SJSA1 (cell line): ENCODE measurements at places on chromosomes 2 and 18. TPM values are rescaled to one million over a fixed set of nuclear protein-coding genes. Genes with fewer than 3 reads are reported as not detected.
A peak's percentile ranks its signal among the peaks of the same experiment; 100 is the strongest.

Gene TBR1
- 0.03 TPM in 1 of 2 replicates, not detected in the other for total RNA-seq

GRCh38 chr2:240571314-240571973 lies 3.2 kb downstream of the RNPEPL1 start:
- no peak overlapping the region for H3K27ac ChIP-seq
- no peak overlapping the region for H3K4me3 ChIP-seq
- H3K4me1 ChIP-seq = peaks cover 32% of the 10 kb centered on the region
- H3K36me3 ChIP-seq = peaks cover 26% of the 10 kb centered on the region
- no peaks in the 10 kb centered on the region for H3K27me3 ChIP-seq

DNA sequence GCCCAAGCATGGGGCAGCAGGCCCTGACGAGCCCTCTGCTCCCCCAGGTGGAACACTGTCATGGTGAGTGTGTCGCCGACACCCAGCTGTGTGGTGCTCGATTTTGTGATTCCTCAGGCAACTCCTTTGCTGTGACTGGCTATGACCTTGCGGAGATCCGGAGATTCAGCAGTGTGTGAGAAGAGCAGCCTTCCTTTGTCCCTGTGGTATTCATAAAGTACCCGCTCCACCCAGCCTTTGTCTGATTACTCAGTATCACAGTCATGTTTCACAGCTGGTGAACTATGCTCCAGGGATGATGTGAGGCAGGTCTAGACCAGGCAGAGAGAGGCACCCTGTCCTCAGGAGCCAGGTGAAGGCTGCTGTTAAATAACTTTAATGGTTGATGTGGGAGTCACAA lies 4.0 kb downstream of the WDR54 start:
- H3K36me3 ChIP-seq = peaks cover 32% of the 10 kb centered on the region
- H3K27ac ChIP-seq = no peak overlapping the region
- H3K4me1 ChIP-seq = peaks cover 12% of the 10 kb centered on the region
- no peak overlapping the region for H3K4me3 ChIP-seq

GRCh38 chr2:72917138-72917876 lies at the start of gene EMX1:
EMX1 (plus strand) TSS chr2:72917519; CDS start chr2:72917853, 334 bp downstream.
- no peak within 1 kb of the TSS for H3K27ac ChIP-seq
- no peaks in the 10 kb centered on the region for H3K36me3 ChIP-seq
- peak; percentile 44 for DNase-seq
- no peak within 1 kb of the TSS for H3K4me3 ChIP-seq
- peaks cover 100% of the 10 kb centered on the region for H3K27me3 ChIP-seq

DNA sequence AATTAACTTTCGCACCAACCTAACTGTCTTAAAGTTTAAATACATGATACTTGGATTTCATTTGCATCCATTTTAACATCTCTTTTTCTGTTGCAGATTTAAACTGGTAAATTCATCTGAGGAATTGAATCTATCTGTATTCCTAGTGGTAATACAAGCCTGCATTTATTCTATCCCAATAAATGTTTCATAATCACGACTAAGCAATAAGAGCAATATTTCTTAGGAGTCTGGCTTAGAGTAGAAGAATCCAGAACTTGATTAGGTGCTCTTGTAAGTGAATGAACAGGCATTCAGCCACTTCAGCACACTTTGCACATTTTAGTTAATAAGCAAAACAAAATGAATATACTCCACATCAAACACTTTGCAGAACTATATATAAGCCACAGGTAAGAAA lies 27.0 kb downstream of the MSH6 start:
- H3K4me1 ChIP-seq = no peaks in the 10 kb centered on the region
- no peaks in the 10 kb centered on the region for H3K27me3 ChIP-seq
- H3K4me3 ChIP-seq = no peak overlapping the region
- no peak for DNase-seq
- peaks cover 91% of the 10 kb centered on the region for H3K36me3 ChIP-seq

GRCh38 chr2:8539743-8540551 lies 141.9 kb upstream of the ID2 start:
- no peak overlapping the region for H3K27ac ChIP-seq
- H3K4me3 ChIP-seq = no peak overlapping the region
- no peaks in the 10 kb centered on the region for H3K27me3 ChIP-seq

DNA sequence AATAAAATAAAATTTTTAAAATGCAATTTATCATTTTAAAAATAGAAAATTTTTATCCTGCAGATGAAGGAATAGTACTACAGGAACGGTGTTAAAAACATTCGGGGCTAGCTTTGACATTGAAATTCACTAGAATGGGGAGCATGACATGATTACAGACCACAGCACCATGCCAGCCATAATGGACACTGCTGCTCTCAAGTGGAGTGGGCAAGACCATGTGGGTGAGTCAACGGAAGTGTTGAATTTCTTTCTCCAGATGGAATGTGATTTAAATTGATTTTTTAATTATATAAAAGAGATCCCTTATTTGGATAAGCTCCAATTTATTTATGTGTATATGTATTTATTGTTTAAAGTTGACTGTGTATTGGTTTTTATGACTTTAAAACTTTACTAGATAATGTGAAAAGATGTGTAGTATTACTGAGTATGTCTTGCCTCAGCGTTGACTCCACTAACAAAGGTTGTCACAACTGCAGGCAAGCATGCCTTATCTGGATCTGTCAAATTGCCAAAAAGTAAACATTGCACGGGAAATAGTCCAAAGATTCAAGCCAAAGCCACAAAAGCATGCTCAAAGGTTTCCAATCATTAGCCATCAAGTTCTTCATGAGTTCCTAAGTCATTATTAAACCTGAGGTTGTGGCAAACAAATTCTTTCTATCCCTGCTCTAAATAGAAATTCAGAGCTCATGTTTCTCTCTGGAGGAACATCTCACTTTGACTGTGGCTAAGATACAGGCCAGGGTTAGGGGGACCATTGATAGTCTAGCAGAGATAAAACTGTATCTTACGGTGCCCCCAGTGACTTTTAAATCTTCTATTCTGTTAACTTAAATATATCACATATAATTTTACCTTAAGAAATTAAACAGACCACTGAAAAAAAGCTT lies 536.9 kb downstream of the TMX3 start:
- H3K36me3 ChIP-seq = no peaks in the 10 kb centered on the region
- no peak for DNase-seq
- no peak overlapping the region for H3K4me3 ChIP-seq
- H3K4me1 ChIP-seq = no peaks in the 10 kb centered on the region
- H3K27ac ChIP-seq = no peak overlapping the region

GRCh38 chr18:22935431-22935830 lies 2.3 kb downstream of the RBBP8 start:
- H3K4me3 ChIP-seq = no peak overlapping the region
- H3K4me1 ChIP-seq = 0 out of 2 replicates have a peak, but pooled peaks cover 4% of the 10 kb centered on the region
- H3K27ac ChIP-seq = no peak overlapping the region

Gene APOB
- not detected in 2 replicates for total RNA-seq

- DNase-seq = no peak
- H3K4me1 ChIP-seq = no peaks in the 10 kb centered on the region
- no peak overlapping the region for H3K4me3 ChIP-seq
- H3K27me3 ChIP-seq = no peaks in the 10 kb centered on the region
- no peaks in the 10 kb centered on the region for H3K36me3 ChIP-seq
- H3K27ac ChIP-seq = no peak overlapping the region
Observed at GRCh38 chr2:122737429-122738077, 982.1 kb downstream of the TSN start.

DNA sequence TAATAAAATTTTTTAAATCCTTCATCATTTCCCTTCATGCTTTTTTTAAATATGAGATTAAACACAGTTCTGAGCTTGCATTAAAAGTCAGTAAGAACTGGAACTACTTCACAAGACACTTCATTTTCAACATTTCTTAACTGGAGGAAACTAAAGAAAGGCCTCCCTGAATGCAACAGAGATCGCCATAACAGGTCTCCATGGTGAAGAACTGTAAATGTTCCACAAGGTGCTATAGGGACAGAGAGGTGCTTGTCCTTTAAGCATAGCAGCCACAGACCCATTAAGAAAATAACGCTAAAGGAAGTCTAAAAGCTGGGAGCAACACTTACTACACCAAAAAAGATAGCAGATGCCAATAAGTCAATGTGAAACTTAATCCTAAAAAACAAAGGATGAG lies 8.5 kb downstream of the STAM2 start:
- 0 out of 2 replicates have a peak overlapping the region, but pooled peaks have one; percentile 5 for H3K27ac ChIP-seq
- H3K27me3 ChIP-seq = no peaks in the 10 kb centered on the region
- H3K4me3 ChIP-seq = no peak overlapping the region
- no peaks in the 10 kb centered on the region for H3K36me3 ChIP-seq

- peak overlapping the region; percentile 85 for H3K27ac ChIP-seq
- no peaks in the 10 kb centered on the region for H3K27me3 ChIP-seq
- H3K36me3 ChIP-seq = peaks cover 65% of the 10 kb centered on the region
- peak; percentile 92 for DNase-seq
- H3K4me1 ChIP-seq = peaks cover 39% of the 10 kb centered on the region
- peak overlapping the region; percentile 17 for H3K4me3 ChIP-seq
Observed at GRCh38 chr2:39737661-39738060, 41.4 kb downstream of the THUMPD2 start.

DNA sequence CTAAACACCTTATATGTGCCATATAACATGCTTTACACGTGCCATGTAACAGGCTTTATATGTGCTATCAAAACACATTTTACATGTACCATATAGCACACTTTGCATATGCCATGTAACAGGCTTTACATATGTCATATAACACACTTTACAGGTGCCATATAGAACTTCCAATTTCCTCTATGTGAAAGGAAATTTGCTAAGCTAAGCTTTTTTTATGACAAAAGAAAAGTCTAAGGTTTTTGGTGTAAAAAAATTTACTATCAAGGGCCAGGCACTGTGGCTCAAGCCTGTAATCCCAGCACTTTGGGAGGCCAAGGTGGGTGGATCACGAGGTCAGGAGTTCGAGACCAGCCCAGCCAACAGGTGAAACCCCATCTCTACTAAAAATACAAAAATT lies 136.5 kb downstream of the AKAIN1 start:
- no peaks in the 10 kb centered on the region for H3K27me3 ChIP-seq
- H3K27ac ChIP-seq = no peak overlapping the region
- DNase-seq = no peak
- no peak overlapping the region for H3K4me3 ChIP-seq
- no peaks in the 10 kb centered on the region for H3K36me3 ChIP-seq

Gene TMEFF2
- total RNA-seq = 0.16 and 0.25 TPM in 2 replicates

DNA sequence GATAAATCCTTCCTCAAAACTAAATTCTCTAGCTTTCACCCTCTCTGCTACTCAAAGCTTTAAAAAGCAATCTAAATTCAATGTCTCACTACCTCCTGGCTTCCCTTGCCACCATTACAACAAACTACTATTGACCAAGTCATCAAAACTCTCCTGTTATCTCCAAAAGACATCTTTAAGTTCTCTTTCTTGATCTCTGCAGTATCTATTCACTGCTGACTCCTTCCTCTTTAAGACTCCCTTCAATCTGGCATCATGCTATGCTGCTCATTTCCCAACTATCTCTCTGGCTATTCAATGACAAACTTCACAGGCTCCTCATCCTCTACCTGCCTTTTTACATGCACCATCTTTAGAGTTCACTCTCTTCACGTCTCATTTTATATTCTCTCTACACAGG lies 5.9 kb downstream of the PPP3R1 start:
- H3K27ac ChIP-seq = no peak overlapping the region
- DNase-seq = no peak
- H3K27me3 ChIP-seq = no peaks in the 10 kb centered on the region
- H3K36me3 ChIP-seq = peaks cover 34% of the 10 kb centered on the region
- H3K4me3 ChIP-seq = no peak overlapping the region

GRCh38 chr2:216493334-216493685 lies 5.3 kb upstream of the RPL37A start:
- no peak overlapping the region for H3K4me3 ChIP-seq
- no peak for DNase-seq
- H3K36me3 ChIP-seq = no peaks in the 10 kb centered on the region
- H3K27ac ChIP-seq = peak overlapping the region; percentile 57
- peaks cover 83% of the 10 kb centered on the region for H3K4me1 ChIP-seq

- H3K4me1 ChIP-seq = no peaks in the 10 kb centered on the region
- no peak overlapping the region for H3K4me3 ChIP-seq
- no peaks in the 10 kb centered on the region for H3K27me3 ChIP-seq
Observed at GRCh38 chr2:168849610-168850009, 40.6 kb downstream of the SPC25 start.

DNA sequence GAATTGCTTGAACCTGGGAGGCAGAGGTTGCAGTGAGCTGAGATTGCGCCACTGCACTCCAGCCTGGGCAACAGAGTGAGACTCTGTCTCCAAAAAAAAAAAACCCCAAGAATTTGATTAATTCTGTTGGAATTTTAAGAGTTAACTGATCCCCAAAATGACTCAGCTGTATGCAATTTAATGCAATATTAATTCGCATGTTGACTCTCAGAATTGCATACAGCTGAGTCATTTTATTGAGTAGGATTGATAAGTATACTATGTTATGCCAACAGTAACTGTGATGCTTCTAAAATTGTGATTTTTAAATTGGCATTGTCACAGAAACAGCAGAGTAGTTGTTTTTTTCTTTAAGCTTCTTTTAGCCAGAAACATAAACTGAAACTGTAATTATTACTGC lies 19.6 kb downstream of the MSH2 start:
- H3K4me1 ChIP-seq = peaks cover 3% of the 10 kb centered on the region; the same call in 1 of the 2 replicates

- H3K27ac ChIP-seq = no peak overlapping the region
- no peak for DNase-seq
- peaks cover 35% of the 10 kb centered on the region for H3K4me1 ChIP-seq
- H3K36me3 ChIP-seq = no peaks in the 10 kb centered on the region
- H3K27me3 ChIP-seq = no peaks in the 10 kb centered on the region
Observed at GRCh38 chr2:118670838-118671237, 176.6 kb downstream of the EN1 start.

Gene RAPH1
- total RNA-seq = 15.4 and 45.7 TPM in 2 replicates

DNA sequence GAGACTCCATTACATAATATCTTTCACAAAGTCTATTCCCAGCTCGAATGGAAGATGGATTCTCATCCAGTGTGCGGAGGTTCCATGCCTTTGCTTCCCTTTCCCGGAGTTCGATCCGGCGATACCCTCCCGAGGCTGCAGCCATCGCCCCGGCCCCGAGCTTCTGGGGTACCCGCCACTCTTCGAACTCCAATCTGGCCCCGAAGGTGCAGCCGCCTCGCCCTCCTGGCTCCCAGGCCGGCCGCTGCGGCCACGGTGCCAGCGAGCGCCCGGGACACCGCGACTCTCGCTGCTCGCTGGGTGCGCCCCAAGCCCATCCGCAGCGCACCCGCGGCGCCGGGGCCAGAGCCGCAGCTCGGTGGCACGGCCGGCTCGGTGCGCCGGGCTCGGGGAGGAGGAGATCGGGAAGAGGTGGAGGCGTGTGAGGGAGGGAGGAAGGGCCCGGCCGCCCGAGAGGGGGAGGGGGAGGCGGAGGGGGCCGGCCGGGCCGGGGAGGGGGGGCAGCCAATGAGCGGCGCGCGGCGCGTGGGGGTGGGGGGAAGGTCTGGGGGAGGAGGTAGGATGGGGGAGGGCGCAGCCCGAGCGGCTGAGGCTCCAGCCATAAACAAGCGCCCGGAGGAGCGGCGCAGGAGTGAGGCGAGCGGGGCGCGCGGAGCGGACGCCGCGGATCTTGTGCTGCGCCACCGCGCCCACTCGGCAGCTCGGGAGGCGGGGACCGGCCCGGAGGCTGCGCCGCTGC lies at the start of gene CRIM1:
Gene CRIM1, plus strand, starts transcription at position 628 of the 739 bp plus-strand sequence. CDS start 515 bp downstream, outside the sequence.
- H3K27ac ChIP-seq = peak within 1 kb of the TSS; percentile 79
- H3K27me3 ChIP-seq = no peaks in the 10 kb centered on the region
- peaks cover 50% of the 10 kb centered on the region for H3K36me3 ChIP-seq
- DNase-seq = peak; percentile 82
- peak within 1 kb of the TSS; percentile 92 for H3K4me3 ChIP-seq
